Substantia nigra (tissue), 51 donors: ENCODE measurements at places on chromosomes 2 and 18.

DNA sequence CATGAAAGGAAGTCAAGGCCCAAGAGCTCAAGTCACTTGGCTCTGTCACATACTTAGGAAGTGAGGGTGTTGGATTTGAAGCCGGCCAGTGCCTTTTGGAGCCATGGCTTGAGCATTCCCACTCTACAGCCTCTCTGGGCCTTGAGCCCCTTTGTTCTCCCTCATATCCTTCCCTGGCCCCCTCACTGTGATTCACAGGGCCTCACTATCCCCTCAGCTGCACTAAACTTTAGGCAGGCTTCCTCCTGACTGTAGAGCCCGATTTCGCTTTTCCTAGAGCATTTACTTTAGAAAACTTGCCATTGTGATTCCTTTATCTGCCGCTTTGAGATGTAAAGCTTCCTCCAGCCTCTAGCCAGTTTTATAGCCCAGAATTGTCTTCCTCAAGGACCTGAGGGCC lies 107.6 kb downstream of the FBXO15 start:
- DNase-seq, result no peak

DNA sequence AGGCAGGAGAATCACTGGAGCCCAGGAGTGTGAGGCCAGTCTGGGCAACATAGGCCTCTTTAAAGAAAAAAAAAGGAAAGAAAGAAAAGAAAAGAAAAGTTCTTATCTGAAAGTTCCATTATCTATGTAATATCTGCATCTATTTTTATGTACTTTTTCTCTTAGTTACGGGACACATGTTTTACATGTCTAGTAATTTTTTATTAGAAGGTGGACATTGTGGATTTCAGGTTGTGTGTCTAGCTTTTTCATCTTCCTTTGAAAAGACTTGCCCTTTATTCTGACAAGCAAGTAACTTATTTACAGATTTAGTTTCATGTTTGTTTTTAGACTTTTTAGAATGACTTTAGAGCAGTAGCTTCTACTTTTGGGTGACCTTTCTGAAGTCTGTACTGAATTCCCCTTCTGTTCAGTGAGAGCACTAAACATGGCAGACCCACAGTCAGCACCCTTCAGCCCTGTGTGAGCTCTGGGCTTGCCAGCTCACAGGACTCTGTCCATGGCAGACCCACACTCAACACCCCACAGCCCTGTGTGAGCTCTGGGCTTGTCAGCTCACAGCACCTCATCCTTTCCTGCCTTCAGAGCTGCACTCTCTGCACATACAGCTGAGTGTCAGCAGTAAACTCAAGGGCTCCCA lies 17.5 kb downstream of the TRAPPC12 start:
- DNase-seq, result no peak

DNA sequence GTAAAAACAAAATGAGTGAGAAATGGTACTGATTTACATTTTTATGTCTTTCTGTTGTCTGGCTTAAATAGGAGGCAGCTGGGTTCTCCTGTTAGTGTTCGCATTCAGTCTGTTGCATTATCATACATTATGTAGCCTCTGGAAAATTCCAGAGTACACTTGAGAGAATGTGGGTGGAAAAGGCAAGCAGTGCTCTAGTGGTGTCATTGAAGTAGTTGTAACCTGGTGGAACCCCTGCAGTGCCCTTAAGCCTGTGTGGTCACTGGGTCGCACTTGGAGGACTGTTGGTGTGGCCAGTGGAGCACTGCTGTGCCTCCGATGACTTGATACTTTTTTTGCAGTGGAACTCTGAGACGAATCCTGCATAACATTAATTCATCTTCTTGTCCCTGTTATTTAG lies 52.4 kb downstream of the USP14 start:
- DNase-seq, result no peak

DNA sequence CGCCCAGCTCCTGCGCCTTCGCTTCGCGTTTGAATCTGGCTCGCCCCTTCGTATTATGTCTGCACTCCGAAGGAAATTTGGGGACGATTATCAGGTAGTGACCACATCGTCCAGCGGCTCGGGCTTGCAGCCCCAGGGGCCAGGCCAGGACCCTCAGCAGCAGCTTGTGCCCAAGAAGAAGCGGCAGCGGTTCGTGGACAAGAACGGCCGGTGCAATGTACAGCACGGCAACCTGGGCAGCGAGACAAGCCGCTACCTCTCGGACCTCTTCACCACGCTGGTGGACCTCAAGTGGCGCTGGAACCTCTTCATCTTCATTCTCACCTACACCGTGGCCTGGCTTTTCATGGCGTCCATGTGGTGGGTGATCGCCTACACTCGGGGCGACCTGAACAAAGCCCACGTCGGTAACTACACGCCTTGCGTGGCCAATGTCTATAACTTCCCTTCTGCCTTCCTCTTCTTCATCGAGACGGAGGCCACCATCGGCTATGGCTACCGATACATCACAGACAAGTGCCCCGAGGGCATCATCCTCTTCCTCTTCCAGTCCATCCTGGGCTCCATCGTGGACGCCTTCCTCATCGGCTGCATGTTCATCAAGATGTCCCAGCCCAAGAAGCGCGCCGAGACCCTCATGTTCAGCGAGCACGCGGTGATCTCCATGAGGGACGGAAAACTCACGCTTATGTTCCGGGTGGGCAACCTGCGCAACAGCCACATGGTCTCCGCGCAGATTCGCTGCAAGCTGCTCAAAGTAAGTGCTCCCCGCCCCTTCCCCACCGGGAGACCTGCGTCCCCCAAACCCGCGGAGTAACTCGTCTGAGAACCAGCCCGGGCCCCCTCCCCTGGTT lies 453 bp downstream of the KCNJ3 start:
- no peak for DNase-seq

DNA sequence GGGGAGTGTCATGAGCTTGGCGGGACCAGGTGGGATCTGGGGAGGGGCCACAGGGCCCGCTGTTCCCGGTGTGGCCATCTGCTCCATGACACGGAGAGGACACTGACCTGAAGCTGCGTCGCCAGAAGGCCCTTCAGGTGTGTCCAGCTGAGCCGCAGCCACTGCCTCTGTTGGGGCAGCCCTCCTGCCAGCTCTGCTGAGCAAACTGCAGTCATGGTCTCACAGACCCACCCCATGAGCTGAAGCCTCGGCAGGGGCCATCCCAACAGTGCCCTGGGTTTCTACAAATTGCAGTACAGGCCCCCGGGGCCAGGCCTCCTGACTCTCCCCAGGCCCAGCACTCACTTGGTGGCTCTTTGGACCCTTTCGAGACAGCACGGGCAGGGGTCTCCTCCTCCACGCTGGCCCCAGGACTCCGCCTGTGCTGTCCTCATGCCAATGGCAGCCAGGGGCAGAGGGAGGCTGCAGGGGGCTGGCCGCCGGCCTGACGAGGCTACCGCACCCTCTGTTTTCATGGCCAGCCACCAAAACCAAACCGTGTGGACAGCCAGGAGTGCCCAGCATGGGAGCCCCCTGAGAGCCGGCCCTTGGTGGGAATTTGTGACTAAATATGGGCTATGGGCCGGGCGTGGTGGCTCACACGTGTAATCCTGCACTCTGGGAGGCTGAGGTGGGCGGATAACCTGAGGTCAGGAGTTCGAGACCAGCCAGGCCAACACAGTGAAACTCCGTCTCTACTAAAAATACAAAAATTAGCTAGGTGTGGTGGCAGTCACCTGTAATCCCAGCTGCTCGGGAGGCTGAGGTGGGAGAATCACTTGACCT lies 175.2 kb upstream of the SALL3 start:
- DNase-seq, result no peak

GRCh38 chr2:12674644-12675328 lies 42.0 kb upstream of the TRIB2 start:
- no peak for DNase-seq

- DNase-seq, result no peak
These were observed 26.1 kb upstream of the SYT4 start for GRCh38 chr18:43303376-43303775.

- DNase-seq, result no peak
These were observed 10.0 kb downstream of the FLACC1 start for GRCh38 chr2:201347138-201347537.

GRCh38 chr2:149732730-149733290 lies 145.2 kb upstream of the MMADHC start:
- DNase-seq, result no peak

DNA sequence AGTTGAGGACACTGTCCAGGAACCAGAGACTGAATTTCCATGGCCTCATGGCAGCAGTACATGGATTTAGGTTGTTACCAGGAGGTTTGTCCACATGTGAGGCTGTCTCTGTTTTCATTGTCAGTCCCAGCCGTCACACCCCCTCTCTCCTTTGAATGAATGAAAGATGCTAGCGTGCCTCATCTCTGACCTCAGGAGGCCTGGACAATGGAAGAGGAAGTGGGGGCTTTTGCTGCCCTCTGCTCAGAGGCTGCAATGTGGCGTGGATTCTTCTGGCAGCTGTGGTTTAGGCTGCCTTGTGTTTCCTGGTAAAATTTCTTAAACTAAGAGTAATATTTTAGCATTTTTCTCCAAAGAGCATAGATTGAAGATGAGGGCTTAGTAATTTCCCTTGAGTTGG lies 47.5 kb downstream of the RAB31 start:
- no peak for DNase-seq

DNA sequence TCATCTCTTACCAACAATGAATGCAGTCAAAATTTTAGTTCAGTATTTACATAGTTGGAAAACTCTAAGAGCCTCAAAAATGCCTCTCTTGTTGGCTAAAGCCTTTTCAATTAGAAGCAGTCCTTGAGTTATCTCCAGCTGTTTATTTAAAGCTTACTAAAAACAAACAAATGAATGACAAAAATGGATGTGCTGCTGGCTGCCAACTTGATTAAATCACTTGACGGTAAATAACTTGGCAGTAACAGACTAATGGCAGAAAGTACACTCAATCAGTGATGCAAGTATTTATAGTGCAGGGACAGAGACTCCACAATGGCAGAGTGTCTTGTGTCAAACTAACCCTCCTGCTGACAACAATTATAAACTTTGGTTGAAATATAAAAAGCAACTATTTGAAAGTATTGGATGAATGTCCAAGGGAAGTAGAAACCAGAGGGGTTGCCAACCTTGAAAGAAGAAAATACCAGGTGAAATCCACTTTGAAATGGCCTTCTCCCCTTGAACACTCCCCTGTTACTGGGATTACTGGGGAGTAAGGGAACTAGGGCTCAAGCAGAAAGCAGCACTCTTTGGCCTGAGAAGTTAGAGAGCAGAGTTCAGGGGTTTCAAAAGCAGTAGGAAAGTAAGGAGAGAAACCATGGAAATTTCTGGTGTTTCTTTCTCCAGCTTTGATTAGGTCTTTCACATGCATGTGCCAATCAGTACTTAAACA lies 245.2 kb upstream of the SPHKAP start:
- DNase-seq, result no peak

GRCh38 chr18:79884294-79884962 lies 67.0 kb downstream of the SLC66A2 start:
- DNase-seq, result no peak

- DNase-seq, result no peak
These were observed 48.7 kb upstream of the NBEAL1 start for GRCh38 chr2:202965810-202966460.

GRCh38 chr2:241535871-241536655 lies 22.5 kb upstream of the BOK start:
- DNase-seq, result no peak

DNA sequence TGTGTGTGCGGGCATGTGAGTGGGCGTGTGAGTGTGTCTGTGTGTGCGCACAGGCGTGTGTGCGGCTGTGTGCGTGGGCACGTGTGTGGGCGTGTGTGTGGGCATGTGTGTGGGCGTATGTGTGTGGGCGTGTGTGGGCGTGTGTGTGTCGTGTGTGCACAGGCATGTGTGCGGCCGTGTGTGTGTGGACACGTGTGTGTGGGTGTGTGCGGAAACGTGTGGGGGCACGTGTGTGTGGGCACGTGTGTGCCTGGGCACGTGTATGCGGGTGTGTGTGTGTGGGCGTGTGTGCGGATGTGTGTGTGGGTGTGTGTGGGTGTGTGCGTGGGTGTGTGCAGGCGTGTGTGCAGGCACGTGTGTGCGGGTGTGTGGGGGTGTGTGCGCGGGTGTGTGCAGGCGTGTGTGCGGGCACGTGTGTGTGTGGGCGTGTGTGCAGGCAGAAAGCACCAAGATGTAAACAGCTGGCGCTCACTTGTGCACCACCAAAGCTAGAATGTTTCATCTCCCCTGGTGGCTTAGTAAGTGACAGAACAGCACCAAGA lies 31.2 kb upstream of the ALKAL2 start:
- no peak for DNase-seq

DNA sequence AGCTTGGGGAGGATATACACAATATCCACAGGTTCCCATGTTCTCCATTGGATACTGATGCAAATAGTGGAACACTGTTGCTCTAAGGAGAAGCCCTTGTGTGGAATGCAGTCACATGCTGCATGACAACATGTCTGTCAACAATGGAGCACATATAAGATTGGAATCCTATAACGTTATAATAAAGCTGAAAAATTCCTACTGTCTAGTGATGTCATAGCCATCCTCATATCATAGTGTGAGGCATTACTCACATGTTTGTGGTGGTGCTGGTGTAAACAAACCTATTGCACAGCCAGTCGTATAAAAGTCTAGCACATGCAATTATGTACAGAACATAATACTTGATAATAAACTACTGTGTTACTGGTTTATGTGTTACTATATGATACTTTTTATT lies 394.7 kb downstream of the FBXO15 start:
- no peak for DNase-seq

GRCh38 chr2:97752342-97753334 lies 39.3 kb downstream of the ZAP70 start:
- DNase-seq, result no peak

- DNase-seq, result no peak
These were observed 807.5 kb downstream of the MBD2 start for GRCh38 chr18:53417003-53417402.

DNA sequence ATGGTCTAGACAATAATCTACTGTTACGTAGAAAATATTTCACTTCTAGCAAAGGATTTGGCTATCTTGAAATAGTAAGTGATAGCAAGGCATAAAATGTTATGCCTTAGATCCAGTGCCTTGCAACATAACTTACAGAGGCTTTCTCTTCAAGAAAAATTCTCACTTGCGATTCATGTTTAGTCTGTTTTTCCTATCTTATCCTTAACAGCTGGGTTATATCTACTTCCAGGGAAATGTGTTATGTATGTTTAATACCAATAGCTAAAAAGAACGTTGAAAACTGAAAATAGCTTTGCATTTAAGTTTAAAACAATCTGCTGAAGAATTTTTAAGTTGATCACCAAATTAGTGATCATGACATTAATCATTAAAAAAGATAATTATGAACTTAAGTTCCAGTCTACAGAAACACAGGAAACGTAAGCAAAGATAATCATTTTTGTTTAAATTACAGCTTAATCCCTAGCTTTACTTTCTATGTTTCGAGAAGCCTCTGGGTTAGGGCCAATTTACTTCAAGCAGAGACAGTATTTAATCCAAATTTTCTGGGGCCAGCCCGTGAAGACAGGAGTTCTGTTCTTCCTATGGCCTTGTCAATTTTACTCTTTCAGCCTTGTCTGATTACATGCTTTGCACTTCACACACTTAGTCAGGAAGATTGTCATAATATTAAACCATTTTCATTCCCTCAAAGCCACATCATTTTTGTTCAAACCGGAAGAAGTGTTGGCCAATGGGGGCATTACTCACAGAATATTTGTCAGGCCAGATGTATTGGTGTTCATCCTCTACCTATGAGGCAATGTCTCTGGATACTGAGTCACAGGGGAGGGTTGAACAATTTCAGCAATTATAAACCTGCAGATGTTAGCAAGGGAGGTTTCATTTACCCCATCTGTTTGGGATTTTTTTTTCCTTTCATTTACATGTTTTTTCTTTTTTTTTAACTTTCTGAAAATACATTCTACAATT lies 1132.9 kb upstream of the ZEB2 start:
- DNase-seq, result no peak
